Stimulated activated CD8-positive, alpha-beta memory T cell treated with anti-CD3 and anti-CD28 coated beads, Interleukin-4, amount 100 ng/mL, for 1 hour (primary cell): ENCODE measurements at places on chromosomes 6 and 20.
A peak's percentile ranks its signal among the peaks of the same experiment; 100 is the strongest.

- no peak for DNase-seq
These were observed 414 bp downstream of the TGM2 start for GRCh38 chr20:38164624-38165088.

DNA sequence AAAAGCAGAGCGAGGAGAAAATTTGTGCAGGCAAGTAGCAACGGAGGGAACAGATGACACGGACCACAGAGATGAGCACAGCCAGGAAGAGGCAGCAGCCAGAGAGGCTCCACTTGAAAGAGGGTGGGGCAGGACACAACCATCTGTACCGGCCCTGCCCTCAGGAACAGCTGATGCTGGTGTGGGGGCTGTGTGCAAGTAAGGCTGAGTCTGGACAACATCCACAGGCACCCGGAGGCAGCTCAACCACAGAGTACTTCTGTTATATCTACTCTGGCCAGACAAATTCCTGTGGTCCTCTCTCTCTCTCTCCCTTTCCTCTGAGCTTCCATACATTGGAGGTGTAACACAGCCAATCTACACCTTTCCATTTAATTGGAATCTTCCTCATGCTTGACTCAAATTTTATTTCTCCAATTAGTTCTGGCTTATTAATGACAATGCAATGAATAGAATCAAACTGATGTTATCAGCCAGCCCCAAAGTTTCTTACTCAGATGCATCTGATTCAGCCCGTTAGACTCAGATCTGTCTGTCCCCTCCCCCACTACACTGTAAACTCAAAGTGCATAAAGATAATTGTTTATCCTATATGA is 24.9 kb downstream of the KIF13A start:
- DNase-seq: no peak

DNA sequence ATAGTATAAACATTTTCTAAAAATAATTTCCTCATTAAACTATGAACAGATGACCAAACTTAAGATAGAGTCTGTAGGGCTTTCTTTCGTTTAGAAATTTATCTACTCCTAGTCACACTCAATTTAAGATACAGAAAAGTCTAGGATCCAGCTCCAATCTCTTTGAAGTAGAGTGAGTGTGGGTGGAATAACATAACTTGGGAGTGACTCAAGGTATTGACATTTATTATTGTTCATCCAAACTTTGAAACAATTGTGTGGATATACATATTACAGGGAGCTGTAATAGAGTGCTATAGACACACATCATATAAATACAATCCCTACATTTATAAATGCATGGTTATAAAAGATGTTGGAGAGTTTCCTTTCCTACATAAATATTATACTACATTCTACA is 715.2 kb upstream of the MANEA start:
- no peak for DNase-seq

GRCh38 chr20:16708602-16709001 is 21.2 kb upstream of the SNRPB2 start:
- no peak for DNase-seq

DNA sequence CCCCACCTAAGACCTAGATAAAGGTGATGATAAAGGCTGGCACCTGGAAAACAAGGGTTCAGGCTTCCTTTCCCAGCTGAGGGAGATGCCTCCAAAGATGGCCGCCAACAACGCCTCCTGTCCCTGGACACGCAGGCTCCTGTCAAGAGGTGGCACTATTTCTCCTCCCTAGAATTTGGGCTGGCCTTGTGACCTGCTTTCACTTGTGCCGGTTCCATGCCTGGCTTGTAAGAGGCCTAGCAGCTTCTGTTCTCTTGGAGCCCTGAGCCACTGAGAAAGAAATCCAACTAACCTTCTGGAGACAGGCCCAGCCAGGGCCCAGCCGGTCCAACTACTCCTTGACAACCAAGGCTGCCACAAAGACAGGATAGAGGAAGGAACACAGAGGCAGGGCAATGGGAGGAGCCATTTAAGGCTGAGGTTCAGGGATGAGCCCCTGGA is 60.2 kb upstream of the RALY start:
- DNase-seq: peak; percentile 27

GRCh38 chr6:14321992-14322772 is 204.6 kb downstream of the CD83 start:
- no peak for DNase-seq

- no peak for DNase-seq
These were observed 93.6 kb downstream of the RPP40 start for GRCh38 chr6:4910037-4910760.
